CD4-positive, alpha-beta memory T cell (primary cell): ENCODE measurements at places on chromosomes 3 and 15. TPM values are rescaled to one million over a fixed set of nuclear protein-coding genes. Genes with fewer than 3 reads are reported as not detected.

DNA sequence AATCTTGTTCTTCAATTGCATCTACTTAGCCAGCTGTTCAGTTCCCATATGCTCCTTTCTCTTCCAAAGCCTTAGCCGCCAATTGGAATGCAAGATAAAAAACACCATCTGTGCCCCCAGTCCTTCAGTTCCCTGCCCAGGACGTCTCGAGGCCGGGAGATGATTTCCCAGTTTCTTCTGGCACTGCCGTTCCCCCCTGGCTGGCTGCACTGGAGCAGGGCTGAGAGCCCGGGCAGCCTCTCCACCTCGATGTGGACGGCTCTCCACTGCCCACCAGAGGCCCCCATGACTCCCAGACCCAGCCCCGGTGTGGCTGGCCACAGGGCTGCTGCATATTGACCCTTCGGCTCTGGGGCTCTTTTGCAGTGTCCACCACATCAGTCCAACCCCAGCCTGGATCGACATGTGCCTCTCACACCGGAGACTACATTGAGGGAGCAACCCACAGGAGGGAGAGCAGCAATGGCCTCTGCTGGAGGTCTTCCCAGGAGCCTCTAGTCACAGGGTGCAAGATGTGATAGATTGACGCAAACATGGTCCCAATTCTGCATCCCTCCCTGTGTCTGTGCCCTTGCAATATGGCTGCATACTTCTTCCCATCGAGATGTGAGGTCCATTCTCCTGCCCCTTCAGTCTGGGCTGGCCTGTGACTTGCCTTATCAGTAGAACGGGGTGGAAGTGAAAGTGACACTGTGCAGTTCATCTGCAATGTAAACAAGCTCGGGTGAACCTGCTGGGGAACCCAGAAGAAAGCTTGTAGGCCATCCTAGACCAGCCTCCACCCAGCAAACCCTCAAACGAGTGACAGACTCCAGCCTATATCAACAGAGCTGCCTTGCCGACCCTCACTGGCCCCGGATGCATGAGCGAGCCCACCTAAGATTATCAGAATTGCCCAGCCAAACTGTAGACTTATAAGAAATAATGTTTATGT, 52.3 kb upstream of the PRR20G start:
- no peak for DNase-seq

DNA sequence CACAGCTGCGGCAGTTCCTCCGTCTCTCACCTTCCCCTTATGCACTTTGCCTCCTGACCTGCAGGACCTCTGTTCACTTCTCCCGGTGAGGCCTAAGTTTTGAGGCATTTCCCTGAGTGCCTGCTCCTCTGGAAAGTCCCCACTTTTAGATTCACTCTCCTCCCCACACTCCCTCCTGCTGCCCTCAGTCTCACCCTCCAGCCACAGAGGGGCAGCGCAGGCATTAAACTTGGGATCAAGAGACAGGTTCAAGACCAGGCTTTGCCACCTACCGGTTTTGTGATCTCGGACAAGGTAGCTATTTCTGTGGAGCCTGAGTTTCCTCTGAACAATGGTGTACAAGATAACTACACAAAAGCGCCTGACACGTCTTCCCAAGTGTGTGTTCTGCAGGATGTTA, 19.4 kb downstream of the SLC6A11 start:
- no peak for DNase-seq

Gene FBXO22
- total RNA-seq = 29.7 TPM

Gene PRR20G
- total RNA-seq = not detected

DNA sequence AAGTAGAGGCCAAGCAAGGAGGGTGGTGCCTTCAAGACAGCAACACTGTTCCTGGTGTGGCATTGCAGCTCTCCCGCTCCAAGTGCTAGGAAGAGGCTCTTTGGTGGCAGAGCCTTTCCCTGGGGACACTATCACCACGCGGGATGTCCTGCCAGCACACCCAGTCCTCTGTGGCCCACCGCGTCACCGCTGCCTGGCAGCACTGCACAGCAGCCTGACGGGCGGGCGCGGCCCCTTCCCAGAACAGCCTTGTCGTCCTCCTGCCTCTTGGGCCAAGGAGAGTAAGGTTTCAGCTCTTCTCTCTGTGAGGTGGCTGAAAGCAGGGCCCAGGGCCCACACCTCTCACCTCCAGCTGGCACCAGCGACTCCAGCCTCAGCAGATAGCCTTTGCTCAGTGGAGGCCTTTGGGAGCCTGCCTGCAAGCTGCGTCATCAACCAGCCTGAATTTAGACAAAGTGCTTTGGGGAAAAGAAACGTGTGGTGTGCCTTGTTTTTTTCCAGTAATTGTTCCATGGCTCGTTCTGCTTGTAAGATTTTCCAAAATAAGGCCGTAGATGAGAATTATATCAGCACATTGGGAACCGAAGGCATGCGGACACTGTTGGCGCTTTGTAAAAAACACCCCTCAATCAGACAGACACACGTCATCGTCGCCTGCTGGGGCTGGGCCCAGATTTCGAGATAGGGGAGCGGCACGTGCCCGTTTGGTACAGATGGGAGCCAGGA, 65.0 kb downstream of the AAGAB start:
- DNase-seq = no peak

Gene IL17RB
- total RNA-seq = 0.64 TPM

Gene UPK1B
- total RNA-seq = not detected
